ENCODE measurements at places on chromosomes 4 and X.

- DNase-seq: no peak
These were observed 156.9 kb downstream of the APBB2 start for GRCh38 chr4:41057467-41057866.

DNA sequence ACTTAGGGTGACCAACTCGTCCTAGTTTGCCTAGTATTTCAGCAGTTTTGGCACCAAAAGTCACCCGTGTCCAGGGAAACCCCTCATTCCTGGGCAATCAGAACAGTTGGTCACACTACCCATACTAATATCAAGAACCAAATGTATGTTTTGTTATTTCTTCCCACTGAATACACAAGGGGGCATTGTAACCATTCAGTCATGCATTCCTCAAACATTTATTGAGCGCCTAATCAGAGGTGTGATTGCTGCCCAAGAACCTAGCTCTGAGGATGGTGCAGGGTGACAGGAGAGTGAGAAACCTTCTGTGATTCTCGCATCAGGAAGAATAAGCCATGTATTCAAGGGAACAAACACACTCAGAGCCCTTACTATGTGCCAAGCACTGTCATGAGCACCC lies 69.8 kb upstream of the RAI2 start:
- DNase-seq: no peak

DNA sequence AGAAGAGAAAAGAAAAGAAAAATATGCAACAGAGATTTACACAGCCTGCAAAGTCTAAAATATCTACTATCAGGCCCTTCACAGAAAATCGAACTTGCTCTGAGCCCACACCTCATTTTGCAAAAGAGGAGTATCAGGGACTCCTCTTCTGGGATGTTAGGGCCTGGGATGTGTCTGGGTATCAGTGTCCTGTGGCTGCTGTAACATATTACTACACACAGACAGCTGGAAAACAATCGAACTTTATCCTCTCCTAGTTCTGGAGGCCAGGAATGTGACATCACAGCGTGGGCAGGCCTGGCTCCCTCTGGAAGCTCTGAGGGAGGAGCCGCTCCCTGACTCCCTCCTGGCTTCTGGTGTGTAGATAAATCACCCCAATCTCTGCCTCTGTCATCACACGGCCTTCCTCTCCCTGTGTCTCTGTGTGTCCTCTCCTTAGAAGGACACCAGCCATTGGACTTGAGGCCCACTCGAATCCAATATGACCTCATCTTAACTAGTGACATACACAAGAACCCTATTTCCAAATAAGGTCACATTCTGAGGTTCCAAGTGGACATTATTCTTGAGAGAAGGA lies 52.9 kb downstream of the PPP2R2C start:
- DNase-seq: no peak

DNA sequence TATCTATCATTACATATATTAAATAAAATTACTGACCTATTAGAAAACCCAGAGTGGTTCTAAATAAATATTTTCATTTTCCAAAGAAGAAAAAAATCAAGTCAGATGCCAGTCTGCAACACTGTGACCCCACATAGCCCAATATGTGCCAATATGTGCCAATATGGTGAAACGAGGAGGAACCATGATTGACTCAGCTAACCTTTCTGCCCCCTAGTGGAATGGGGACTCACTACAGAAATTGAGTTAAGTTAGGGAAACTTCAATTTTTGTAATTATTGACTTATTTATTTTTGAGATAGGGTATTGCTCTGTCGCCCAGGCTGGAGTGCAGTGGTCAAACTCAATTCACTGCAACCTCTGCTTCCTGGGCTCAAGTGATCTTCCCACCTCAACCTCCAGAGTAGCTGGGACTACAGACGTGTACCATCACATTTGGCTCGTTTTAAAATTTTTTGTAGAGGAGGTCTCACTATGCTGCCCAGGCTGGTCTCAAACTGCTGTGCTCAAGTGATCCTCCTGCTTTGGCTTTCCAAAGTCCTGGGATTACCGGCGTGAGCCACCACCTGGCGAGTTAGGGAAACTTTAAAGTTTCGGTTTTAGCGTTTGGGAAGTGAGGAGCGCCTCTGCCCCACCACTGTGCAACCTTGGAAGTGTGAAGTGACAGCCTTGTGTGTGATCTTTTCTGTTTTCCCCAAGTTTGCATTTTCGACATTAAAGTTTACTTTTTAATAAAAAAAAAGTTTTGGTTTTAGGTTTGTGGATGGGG lies 116.8 kb upstream of the SHISA3 start:
- DNase-seq: peak; percentile 13

GRCh38 chrX:28880136-28880535 lies 292.9 kb downstream of the IL1RAPL1 start:
- DNase-seq: peak; percentile 9

All from fibroblast of skin of scalp (primary cell).